Stimulated activated CD8-positive, alpha-beta memory T cell treated with anti-CD3 and anti-CD28 coated beads, Interleukin-7, amount 100 ng/mL, for 1 hour (primary cell): ENCODE measurements at places on chromosomes 2 and 18.

DNA sequence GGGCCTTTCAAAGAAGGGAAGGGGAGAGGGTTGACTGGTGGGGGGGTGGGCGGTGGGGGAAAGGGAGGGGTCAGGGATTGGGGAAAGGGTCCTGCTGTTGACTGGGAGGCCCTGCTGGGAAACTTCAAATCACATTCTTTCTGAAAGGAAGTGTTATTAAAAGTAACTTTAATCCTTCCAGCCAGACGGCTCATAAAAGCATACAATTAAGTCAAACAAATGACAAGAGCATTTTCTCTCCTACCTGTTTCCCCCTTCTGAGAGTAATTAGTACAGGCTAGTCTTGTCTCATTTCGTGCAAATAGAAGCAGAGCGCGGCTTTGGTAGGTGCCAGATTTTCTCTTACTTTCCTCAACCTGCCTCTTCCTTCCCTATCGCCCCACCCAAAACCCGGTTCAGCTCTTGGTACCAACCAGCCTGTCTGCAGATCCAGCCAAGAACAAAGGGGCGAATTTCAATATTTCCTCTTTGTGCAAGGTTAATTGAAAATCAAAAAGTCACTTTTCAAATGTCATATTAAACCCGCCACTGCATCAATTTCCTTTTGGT, 2112.6 kb upstream of the PIK3C3 start:
- DNase-seq: no peak

- DNase-seq: no peak
These were observed 78.1 kb downstream of the RTTN start for GRCh38 chr18:70127359-70127758.

DNA sequence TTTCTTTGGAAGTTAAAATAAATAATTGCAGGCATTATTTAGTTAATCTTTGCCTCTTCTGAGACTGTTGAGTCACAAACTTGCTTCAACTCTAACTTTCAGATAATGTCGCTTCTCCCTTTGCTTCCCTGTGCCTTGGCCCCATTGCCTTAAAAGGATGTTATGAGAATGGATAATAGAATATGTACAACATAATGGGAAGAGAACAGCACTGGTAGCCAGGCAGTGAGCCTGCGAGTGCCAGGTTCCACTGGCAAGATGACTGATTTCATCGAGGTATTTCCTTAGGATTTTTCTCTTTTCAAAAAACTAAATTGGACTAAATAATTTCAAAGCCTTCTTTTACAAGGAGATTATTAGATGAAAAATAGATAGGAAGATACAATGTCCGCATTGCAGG, 420.9 kb downstream of the TGIF1 start:
- no peak for DNase-seq

DNA sequence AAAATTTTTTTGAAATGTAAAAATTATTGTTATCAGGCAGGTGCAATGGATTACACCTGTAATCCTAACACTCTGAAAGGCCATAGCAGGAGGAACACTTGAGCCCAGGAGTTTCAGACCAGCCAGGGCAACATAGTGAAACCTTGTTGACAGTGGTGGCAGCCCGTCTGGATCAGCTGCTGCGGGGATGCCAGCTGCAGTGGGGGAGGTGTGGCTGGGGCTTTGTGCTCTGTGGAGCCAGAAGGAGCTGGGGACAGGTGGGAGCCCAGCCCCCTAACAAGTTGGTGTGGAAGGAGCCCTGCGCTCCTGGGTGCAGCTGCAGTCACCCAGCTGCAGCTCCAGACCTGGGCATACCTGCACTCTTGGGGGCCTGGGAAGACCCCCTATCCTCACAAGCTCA, 182.4 kb upstream of the MC4R start:
- DNase-seq: no peak

GRCh38 chr2:126795656-126796055, 103.0 kb upstream of the TEX51 start:
- no peak for DNase-seq

- DNase-seq: no peak
These were observed 567.8 kb upstream of the KLHL29 start for GRCh38 chr2:22817197-22817596.

GRCh38 chr2:56444339-56444738, 260.5 kb downstream of the CCDC85A start:
- DNase-seq: no peak

- no peak for DNase-seq
These were observed 43.9 kb upstream of the RAB11FIP5 start for GRCh38 chr2:73156539-73157124.

DNA sequence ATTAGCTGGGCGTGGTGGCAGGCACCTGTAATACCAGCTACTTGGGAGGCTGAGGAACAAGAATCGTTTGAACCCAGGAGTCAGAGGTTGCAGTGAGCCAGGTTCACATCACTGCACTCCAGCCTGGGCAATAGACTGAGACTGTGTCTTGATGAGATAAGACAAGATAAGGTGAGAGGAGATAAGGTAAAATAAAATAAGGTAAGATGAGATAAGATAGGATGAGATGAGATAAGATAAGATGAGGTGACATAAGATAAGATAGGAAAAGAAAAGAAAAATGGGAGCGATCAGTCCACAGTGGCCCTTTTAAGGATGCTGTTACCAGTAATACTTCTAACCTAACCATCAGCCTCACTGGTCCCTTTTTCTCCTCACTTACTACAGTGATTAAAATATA, 134.3 kb upstream of the UNC80 start:
- no peak for DNase-seq

GRCh38 chr2:96393989-96394761, 58.6 kb downstream of the NCAPH start:
- no peak for DNase-seq

DNA sequence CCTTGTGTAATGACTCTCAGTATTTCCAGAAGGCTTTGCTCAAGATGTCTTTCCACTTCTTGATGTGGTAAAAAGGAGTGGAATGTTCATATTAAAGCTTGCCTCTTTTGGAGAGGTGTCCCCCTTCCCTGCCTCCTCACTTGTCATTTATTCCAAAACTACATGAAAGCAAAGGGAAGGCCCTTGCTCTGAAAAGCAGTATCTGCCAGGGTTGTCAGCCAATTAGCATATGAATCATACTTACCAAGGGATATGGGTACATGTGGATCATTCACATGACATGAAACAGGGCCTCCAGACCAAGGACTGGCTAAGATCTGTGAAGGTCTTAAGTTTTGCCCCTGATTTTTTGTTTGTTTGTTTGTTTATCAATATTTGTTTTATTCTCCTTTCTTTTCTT, 31.3 kb downstream of the ANXA4 start:
- DNase-seq: no peak

DNA sequence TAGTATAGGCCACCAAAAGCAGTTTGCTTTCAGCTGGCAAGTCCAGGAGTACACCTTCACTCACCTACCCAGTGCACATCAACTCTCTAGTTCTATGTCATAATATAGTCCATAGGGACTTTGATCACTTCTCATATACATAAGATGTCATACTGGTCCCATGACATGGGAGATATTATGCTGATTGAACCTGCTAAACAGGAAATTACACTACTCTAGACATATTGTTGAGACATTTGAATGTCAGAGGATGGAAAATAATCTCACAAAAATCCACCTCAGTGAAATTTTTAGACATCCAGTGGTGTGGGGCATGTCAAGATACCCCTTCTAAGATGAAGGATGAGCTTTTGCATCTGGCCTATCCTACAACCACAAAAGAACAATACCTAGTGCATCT, 322.5 kb downstream of the EN1 start:
- DNase-seq: no peak

GRCh38 chr18:36672437-36673344, 156.1 kb downstream of the TPGS2 start:
- no peak for DNase-seq

- no peak for DNase-seq
These were observed 497.6 kb upstream of the TCF4 start for GRCh38 chr18:56085551-56085950.

DNA sequence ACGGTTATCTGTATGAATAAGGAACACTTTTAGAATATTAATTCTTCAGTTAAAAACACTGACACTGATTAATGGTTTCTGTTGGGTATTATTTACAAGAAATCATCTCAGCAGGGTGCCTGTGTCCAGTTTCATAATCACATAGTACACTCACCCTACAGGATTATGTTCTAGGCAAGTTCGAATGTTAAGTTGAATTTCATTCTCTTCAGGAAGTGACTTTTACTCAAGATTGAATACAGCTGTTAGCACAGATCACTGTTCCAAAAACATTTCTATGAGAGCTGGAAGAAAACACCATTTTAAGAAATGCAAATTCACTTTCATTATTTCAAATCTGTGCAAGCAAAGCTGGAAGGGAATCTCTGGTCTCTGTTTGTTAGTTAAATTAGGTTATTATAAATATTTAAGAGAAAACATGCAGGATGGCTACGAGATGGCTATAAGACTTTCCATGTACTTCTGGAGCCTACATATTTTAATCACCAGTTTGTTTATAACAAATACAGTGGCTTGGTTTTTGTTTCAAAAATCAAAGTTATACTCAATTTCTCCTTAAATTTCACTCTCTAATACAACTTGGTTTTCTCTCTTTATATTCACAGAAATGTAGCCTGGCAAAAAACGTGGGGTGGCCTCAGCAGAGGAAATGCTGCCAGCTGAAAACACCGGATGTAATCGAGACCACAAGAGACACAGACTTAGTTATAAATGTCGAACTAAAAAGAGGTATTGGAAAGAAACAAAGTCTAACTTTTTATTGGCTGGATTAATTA, 65.8 kb downstream of the RBMS1 start:
- DNase-seq: peak; percentile 20

- no peak for DNase-seq
These were observed 114.1 kb downstream of the RIF1 start for GRCh38 chr2:151523850-151524249.

DNA sequence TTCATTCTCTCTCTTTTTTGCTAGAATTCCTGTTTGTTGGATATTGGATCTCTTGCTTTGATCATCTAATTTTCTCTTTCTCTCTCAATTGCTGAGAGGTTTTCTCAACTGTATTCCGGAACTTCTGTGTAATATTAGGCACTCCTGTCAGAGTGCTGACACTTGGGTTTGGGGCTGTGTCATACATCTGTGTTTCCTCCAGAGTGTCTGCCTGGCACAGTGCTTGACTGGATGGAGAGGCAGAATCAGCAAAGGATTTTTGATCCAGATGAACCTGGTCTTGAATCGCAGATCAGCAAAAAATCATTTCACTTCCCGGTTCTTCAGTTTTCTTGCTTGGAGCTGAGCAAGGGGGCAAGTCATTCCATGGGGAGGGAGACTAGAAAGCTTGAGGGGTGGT, 87.7 kb upstream of the CXCR4 start:
- DNase-seq: no peak

DNA sequence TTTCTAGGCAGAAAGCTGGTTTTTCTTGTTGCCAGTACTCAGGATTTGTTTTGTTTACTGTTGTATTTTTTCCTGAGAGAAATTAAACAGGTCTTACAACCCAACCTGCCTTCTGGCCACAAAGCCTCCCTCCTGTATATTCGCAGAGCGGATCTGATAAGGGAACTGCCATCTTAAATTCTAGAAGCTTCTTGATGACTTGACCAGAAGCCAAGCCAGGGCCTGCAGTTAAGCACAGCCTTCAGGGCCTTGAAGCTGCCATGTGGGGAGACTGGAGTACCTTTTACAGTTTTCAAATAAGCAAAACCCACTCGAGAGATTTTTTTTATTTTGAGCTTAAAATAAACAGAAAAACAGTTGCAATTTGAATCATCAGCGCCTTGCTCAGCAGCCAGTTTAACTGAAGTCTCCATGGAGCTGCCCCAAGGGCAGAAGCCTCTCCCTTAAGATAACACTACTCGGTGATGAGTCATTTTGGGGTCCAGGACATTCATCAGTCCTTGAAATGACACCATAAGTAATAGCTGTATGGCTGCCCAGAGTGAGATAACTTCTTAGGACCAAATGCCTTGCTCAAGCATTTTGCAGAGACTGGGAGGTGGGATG, 51.5 kb upstream of the PHLPP1 start:
- DNase-seq: no peak

- DNase-seq: peak; percentile 23
These were observed 42.1 kb upstream of the GALR1 start for GRCh38 chr18:77207540-77207939.

- DNase-seq: no peak
These were observed 56.2 kb downstream of the STRADB start for GRCh38 chr2:201507725-201508124.

DNA sequence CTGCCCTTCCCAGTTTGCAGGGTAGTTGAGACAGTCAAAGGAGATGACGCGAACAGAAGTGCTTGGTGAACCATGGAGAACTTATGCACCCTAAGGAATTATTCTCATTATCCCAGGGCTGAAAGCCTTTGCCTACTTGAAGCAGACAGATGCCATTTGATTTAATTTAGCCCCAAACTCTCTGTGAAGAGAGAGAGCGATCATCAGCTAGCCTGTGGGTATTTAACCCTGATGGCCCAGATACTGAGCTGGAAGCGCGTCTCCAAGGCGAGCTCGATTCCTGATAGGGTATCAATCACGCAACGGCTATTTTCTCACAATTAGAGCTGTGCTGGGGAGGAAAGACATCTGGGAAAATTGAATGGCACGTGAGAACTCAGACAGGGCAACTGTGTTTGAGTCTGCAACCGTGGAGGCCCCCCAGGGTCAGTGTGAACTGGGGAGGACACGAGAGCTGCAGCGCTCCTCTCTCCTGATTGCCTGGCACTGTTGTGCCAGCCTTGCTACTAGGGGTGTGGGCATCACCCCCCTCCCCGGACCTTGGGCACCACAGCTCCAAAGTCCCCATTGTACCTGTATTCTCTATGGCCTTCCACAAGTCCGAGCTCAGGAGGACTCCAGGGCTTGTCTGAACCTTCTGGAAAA, 73.2 kb downstream of the CAPN13 start:
- DNase-seq: no peak

DNA sequence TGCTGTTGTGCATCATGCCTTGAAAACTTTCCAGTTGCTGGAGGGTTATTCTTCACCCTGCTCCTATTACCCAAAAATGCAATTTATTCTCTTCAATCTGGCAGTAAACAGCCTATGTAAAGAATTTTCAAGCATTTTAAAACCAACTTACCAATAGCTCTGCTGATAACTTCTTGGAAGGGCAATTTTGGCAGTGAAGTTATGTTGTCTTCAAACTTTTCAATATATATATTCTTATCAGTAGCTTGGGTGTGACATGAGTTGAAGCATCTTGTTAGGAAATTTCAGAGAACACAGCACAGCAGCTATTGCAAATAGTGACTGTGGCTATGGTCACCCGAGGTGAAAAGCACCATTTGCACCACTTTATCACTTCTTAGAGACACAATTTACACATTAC, 395.5 kb downstream of the STK39 start:
- DNase-seq: no peak

DNA sequence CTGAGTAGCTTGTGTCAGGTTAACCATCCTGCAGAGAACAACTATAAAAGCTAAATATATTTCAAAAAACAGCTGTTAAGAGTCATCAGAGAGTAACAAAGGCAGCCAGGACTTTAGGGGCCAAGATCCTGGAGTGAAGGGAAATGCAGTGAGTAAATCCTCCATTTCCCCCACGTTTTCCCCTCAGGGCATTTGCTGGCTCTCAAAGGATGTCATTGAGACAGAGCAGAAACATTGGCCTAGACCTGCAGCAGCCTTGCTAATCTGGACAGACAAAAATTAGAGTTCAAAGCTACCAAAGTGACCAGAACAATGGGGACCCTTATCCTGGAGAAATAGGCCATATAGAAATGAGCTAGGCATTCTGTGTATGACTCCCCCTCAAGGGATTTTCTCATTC, 21.1 kb upstream of the KLHL29 start:
- no peak for DNase-seq

- DNase-seq: no peak
These were observed 16.9 kb upstream of the ZCCHC2 start for GRCh38 chr18:62505669-62506494.

- DNase-seq: no peak
These were observed 211.4 kb upstream of the SALL3 start for GRCh38 chr18:78768221-78768620.

GRCh38 chr2:71560638-71561011, 107.3 kb downstream of the DYSF start:
- DNase-seq: no peak
